Stimulated activated CD4-positive, alpha-beta T cell treated with anti-CD3 and anti-CD28 coated beads, Interleukin-12 subunit alpha, Interleukin-12 subunit beta, amount 100 ng/mL, for 48 hours (primary cell): ENCODE measurements at places on chromosomes 1 and 21.
A peak's percentile ranks its signal among the peaks of the same experiment; 100 is the strongest.

- DNase-seq: no peak
These were observed 430.0 kb upstream of the RUNX1 start for GRCh38 chr21:35479065-35479448.

DNA sequence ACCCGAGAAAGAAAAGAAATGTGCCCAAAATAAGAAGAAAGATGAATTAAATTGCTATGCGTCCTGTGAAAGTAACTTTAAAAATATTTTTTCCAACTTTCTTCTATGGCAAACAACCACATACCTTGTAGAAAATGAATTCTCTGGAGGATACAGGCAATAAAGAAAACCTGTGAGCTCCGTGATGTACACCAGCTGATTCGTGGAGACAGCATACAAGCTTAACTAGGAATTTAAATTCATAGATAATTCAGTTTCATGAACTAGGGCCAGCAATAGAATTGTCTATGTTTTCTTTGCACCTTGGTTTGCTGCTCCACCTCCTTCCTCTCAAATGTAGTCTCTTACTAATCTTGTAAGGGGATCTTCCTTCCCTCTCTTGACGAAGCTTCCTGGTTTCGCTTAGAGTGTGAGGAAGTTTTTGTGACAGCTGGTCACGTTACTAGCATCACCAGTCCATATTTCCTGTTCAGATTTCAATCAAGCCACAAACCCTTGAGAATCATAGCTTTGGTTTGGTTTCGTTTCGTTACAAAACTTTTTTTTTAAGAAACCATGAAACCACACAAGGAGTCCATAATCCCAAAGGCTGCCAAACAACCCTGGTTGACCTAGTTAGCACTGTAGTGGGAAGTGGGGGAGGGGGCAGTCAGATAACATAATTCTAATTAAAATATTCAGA, 35.8 kb downstream of the GREM2 start:
- DNase-seq: peak; percentile 1

DNA sequence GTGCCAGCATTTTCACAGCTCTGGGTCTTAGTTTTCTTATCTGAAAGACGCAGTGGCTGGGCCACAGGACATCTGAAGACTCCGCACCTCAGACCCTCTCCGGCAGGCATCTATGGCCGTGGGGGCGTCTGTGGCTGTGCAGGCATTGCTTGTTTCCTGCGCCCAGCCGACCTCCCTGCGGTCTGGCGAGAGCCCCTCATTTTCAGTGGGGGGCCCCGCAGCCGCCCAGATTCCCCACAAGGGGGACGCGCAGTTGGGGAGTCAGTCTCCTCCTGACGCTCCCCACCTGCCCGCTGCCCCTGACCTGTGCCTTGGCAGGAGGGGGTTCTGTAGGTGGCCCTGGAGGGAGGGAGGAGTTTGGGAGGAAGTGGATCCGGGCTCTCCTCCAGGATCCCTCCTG, 3.5 kb upstream of the TFF1 start:
- no peak for DNase-seq

DNA sequence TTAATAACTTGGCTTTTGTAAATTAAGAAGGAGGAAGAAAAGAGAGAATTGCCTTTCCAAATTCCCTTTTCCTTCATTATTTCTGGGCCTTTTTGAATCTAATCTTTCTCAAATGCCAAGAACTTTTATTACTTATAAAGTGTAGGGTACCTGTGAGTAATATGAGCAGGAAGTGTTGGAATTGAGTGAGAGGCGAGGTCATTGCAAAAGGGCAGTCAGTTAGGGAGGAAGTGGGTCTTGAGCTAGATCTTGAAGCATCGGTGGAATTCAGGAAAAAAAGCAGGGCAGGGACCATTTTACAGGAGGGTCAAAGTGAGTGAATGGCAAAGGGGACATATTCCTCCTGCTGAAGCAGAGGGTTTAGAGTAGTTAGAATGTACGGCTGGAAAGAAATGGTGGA, 23.4 kb downstream of the DDI2 start:
- DNase-seq: no peak

- DNase-seq: no peak
These were observed 37.5 kb upstream of the ANGPTL1 start for GRCh38 chr1:178908358-178908757.

- DNase-seq: no peak
These were observed 297.6 kb downstream of the HHAT start for GRCh38 chr1:210626341-210626740.

DNA sequence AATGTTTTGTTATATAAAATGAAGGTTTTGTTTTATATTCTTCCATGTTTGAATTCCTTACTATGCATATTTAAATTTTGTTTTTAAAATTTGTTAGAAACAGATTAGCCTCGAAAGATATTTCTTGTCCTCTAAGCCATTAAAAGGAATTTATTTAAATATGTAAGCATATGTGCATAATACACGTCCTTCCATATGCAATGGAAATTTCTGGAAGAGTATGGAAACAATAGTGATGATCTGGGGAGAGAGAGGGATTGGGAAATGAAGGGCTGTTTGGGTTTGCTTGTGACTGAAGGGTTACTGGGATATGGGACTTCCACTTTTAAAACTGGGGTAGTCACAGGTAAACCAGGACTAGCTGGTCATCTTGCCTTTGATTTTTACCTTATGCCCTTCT, 21.1 kb downstream of the ECHDC2 start:
- DNase-seq: no peak
